ENCODE measurements at places on chromosomes 7 and 10.

DNA sequence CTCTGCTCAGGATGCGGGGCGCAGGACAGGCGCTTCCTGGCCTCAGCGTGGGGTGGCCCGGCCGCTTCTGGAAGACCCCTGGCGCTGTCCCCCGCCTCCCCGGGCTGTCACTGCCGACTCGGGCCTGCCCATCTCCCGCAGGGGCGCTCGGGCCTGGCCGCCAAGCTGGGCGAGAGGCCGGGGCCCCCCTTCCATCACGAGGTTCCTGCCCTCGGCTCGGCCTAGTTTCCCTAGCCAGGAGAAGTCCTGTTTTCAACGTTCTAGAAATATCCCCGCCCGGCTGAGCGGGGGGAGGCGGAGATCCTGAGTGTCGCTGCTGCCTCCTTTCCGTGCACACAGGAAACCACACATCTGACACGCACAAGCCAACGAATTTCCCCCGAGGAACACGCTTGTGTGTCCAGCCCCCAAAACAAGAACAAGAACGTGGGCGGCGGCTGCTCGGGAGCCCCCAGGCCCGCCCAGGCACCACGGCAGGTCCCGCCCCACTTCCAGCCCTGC is 33.7 kb downstream of the AP5Z1 start:
- DNase-seq = peak; percentile 32

GRCh38 chr7:132882714-132883428 is 199.0 kb downstream of the CHCHD3 start:
- peak; percentile 41 for DNase-seq

DNA sequence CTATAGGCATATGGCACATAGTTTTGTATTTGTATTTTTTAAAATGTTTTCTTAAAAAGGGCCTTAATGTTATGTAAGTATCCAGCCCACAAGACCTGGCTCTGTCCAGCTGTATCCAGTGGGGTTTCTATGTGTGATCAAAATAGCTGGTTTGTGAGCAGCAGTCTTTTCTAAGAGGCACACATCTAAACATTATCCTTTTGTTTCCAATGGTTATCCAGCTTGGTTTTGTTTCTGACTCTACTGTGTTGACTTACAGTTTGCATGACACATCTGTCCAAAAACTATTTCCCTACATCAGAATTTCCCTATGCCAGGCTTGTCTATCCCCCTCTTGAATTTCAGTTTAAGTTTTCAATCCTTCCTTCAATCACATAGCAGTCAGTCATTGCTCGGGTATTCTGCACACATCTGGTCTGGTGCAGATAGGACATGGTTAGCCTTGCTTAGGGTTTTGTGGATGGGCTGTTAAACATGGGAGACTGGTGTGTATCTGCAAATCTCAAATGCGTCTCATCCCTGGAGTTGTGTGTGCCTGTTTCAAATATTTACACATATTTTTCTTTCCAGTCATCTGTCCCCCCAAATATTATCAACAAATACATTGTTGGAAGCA is 104.2 kb downstream of the SAMD9 start:
- no peak for DNase-seq

DNA sequence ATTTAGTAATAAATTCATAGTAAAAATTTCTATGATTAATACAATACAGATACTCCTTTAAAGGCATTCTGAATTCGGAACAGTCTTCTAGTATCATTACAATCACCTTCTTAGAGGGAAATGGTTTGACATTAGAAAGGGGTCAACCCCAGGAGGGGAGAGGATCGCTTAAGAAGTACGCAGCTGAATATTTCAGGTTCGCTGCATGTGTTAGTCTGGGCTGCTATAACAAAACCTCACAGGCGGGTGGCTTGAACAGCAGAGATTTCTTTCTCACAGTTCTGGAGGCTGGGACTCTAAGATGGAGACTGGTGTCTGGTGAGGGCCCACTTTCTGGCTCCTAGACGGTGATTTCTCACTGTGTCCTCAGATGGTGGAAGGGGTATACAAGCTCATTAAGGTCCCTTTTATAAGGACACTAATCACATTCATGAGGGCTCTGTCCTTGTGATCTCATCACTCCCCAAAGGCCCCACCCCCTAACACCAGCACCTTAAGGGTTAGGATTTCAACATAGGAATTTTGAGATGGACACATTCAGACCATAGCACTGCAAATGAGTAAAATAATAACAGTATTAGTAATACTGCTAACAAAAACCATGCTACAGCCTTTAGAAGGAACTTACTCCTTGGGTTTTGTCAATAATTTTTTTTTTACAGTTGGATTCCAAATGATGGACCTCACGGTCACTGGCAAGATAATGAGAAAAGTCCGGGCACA is 34.0 kb downstream of the GNA12 start:
- DNase-seq = no peak

DNA sequence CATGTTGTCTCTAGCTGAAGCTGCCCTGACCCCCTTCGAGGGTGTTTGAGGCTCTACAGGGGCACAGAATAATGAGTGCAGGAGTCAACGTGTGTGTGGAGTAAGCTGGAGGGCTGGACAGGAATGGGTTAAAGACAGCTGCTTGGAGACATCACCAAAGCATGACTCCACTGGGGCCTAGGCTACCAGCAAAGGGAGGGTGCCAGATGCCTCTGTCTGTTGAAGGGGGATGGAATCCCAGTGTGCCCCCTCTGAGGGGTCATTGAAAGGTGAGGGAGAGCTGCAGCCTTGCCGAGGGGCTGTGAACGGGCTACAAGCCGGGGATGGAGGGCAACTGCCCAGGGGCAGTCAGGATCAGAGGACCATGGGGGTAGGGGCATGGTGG is 51.7 kb upstream of the PODXL start:
- no peak for DNase-seq

GRCh38 chr10:121308020-121308419 is 290.2 kb downstream of the FGFR2 start:
- DNase-seq = no peak

DNA sequence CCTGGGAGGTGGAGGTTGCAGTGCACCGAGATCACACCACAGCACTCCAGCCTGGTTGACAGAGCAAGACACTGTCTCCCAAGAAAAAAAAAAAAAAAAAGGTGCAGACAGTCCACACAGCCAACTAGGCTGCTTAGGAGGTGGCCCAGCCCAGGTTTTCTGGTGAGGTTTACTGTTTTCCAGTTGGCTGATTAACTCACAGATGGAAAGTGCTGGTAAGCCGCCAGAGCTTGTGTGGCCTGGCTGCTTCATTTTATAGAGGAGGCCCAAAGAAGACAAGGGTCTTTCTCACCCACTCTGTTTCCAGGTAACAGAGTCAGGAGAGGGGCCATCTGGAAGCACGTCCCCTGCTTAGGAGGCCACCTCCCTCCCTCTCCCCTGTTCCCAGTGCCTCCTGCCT is 6.2 kb downstream of the RHBDD2 start:
- DNase-seq = no peak

- no peak for DNase-seq
Observed at GRCh38 chr10:61076572-61077114, 132.7 kb upstream of the RHOBTB1 start.

- no peak for DNase-seq
Observed at GRCh38 chr7:124779194-124779593, 13.6 kb upstream of the GPR37 start.

- DNase-seq = peak; percentile 38
Observed at GRCh38 chr7:30148951-30149459, 14.2 kb downstream of the MTURN start.

DNA sequence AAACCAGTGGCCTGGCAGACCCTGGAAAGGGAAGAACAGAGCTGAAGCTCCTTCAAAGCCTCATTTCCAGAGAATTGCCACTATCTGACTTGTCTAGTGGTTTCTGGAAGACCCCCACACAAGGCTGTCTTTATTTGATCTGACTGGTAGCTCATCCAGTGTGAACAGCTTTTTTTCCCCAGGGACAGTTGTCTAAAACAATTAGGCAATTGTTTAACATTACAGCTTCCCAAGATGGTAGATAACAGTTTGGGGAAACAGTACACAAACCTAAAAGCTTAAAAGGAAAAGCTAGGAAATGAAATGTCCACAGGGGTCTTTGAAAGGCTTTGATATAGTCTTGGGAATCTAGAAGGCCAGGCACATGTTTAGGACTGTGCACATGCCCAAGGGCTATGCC is 203.4 kb upstream of the CTBP2 start:
- DNase-seq = no peak

DNA sequence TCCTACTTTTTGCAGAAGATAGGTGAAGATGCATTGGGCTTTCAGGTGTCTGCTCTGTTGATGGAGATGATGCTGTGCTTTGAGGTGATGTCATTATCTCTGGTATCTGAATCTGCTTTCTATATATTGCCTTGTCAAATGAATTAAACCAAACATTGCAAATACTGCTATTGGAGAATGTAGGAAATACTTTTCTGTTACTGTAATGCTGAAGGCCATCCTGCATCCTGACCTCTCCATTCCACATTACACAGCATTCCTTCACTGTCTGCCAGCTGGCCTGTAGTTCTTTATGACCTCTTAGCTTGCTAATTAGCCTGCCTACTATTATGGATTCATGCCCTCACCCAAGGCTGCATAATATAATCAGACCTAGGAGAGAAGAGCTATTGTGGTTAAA is 73.2 kb downstream of the VCL start:
- DNase-seq = no peak

DNA sequence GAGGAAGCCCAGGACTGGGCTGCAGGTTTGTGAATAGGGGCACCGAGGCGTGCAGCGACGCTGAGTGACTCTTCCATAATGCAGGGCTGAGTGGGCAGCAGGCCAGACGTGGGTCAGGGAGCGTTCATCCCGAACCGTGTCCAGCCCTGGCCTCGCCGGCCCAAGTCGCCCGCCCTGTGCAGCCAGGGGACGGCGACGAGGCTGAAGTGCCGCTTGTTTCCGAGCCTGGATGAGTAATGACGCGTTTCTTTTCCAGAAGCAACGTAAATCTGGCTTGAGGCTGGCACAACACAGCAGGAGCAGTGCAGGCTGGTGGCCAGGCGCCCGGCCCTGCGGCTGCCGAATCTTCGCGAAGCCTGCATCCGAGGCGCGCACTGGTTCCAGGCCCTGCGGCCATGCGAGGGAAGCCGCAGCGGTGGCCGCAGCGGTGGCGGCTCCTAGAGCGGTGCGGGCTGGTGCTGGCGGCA is 74.0 kb upstream of the SEC61G start:
- DNase-seq = no peak

- DNase-seq = no peak
Observed at GRCh38 chr10:34567659-34568253, 247.3 kb downstream of the PARD3 start.

DNA sequence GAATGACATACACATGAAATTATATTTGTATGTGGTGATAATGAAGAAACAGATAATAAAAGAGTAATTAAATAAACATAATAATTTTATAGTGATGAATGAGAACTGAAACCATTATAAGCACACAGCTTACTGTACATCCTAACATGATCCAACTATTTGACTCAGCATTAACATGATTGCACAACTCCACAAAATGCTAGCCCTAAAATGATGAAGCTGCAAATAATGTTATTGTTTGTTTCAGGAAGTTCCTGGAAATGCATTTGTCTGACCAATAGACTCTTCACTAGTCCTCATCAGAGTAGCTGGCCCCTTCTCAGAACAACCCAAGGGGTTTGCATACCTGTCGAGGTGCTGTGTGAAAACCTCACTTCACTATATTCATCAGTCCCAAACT is 115.5 kb downstream of the RTKN2 start:
- DNase-seq = no peak

GRCh38 chr7:115052706-115053105 is 130.8 kb downstream of the MDFIC start:
- no peak for DNase-seq
